Activated CD8-positive, alpha-beta memory T cell treated with anti-CD3 and anti-CD28 coated beads, Interleukin-2, amount 10 ng/mL, durations not matched to agents 7 days and 5 days (primary cell): ENCODE measurements at places on chromosomes 13 and 19. TPM values are rescaled to one million over a fixed set of nuclear protein-coding genes. Genes with fewer than 3 reads are reported as not detected.

Gene ADGRE2
- 0.50 TPM for total RNA-seq

Gene ZNF530
- 10.6 TPM for total RNA-seq

Gene BRCA2
- 25.1 TPM for total RNA-seq

Gene PPP1R37
- total RNA-seq: 18.7 TPM

Gene PSG11
- total RNA-seq: not detected

GRCh38 chr13:48235341-48236135 lies 2.5 kb downstream of the ITM2B start:
- H3K27me3 ChIP-seq: peaks cover 15% of the 10 kb centered on the region
- H3K4me1 ChIP-seq: peaks cover 40% of the 10 kb centered on the region
- H3K4me3 ChIP-seq: peak overlapping the region; percentile 69
- DNase-seq: no peak

- no peaks in the 10 kb centered on the region for H3K27me3 ChIP-seq
- no peak overlapping the region for H3K27ac ChIP-seq
- no peaks in the 10 kb centered on the region for H3K4me1 ChIP-seq
These were observed 14.9 kb downstream of the KLHL26 start for GRCh38 chr19:18651733-18652132.

- H3K4me1 ChIP-seq: no peaks in the 10 kb centered on the region
- H3K27ac ChIP-seq: no peak overlapping the region
- no peak for DNase-seq
These were observed 14.4 kb upstream of the AKAP8 start for GRCh38 chr19:15393963-15394362.

- peaks cover 6% of the 10 kb centered on the region for H3K4me1 ChIP-seq
- peaks cover 47% of the 10 kb centered on the region for H3K27me3 ChIP-seq
- no peaks in the 10 kb centered on the region for H3K36me3 ChIP-seq
- DNase-seq: no peak
These were observed 7.2 kb downstream of the ATP8A2 start for GRCh38 chr13:25379011-25379410.

DNA sequence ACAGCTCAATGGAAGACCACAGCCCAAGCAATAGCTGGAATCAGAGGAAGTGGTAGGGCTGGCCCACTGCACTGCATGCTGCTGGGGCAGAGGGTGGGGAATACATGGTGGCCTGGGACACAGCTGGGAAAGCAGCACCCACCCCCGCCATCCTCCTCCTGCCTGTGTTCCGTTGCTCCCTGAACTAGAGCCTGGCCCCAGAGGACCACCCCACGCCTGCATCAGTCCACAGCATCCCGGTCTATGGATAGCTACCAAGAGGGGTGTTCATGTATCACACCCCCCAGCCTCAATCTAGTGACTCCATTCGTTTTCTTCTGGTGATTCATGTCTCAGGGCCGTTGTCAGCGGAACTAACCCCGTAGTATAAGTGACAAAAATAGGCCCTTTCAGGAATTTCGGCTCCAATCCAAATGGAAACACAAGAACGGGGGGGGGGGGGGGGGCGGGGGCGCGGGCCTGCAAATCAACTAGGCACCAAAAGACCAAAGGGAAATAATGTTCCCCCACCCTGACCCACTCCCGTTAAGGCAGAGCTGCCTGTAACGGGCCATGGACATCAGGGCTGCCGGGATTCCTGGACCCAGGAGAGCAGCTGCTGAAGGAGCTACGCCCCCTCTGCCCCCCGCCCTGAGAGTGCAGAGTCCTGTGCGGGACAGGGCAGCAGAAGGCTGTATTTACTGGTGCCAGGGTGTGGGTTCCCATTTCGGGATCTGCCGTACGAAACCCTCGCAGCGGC lies 18.9 kb upstream of the EPHX3 start:
- H3K4me1 ChIP-seq: no peaks in the 10 kb centered on the region
- no peak for DNase-seq

DNA sequence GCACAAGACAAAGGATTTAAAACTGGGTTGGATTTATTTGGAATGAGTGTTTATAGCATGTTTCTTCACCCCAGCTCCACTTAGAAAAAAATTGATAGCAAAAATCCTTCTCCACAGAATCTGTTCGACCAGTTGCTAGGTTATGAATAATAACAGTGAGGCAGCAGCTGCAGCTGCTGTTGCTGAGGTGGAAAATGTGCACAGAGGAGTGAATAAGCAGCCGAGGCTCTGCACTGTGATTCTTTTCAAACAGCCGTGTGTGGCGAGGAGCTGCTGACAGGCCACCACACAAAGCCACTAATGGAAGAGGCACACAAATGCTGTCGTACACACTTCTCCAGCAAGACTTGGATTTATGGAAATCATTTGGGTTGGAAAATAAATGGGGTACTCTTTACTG lies 6.4 kb upstream of the RASL11A start:
- peaks cover 33% of the 10 kb centered on the region for H3K4me1 ChIP-seq
- H3K27me3 ChIP-seq: no peaks in the 10 kb centered on the region
- H3K27ac ChIP-seq: no peak overlapping the region
- H3K4me3 ChIP-seq: no peak overlapping the region
- no peak for DNase-seq
- H3K36me3 ChIP-seq: peaks cover 13% of the 10 kb centered on the region

- no peak for DNase-seq
- H3K36me3 ChIP-seq: no peaks in the 10 kb centered on the region
- peaks cover 10% of the 10 kb centered on the region for H3K4me1 ChIP-seq
- H3K4me3 ChIP-seq: no peak overlapping the region
These were observed 66.4 kb downstream of the ZAR1L start for GRCh38 chr13:32248801-32249200.

GRCh38 chr19:41341669-41342490 lies 11.8 kb downstream of the TGFB1 start:
- H3K36me3 ChIP-seq: peaks cover 63% of the 10 kb centered on the region
- DNase-seq: no peak
- H3K27me3 ChIP-seq: no peaks in the 10 kb centered on the region
- peaks cover 48% of the 10 kb centered on the region for H3K4me1 ChIP-seq

DNA sequence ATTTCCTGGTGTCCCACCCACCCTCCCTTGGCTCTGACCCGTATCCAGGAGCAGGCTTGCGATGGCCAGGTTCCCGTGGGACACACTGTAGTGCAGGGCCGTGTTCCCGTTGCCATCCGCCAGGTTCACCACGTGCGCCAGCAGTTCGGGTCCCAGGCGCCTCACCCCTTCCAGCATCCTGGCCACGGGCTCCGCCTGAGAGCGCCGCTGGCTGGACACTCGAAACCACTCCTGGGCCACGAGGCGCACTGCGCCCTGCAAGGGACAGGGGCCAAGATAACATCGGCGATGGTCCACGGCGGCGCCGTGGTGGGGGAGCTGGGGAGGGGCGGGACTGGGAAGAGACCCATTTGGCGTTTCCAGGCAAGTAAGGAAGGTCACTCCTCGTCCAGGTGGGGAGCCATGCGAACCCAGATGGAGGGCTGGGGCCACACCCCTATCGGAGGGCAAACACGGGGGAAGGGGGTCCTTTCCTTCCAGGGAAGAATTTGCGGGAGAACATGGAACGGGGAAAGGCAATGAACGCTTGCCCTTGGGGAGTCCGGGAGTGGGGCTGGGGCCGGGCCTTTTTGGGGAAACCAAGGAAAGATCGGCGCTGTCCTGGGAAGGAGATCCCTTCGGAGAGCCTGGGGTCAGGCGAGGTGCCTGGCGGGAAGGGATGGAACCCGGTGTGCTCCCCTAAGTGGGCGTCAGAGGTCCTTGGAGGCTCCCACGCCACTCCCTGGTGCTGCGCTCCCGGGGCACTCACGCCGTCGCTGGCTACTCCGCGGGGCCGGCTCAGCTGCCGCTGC lies 9.9 kb downstream of the KANK3 start:
- H3K4me3 ChIP-seq: no peak overlapping the region
- no peak for DNase-seq
- H3K27me3 ChIP-seq: peaks cover 36% of the 10 kb centered on the region

- DNase-seq: no peak
- no peak overlapping the region for H3K27ac ChIP-seq
- peaks cover 4% of the 10 kb centered on the region for H3K36me3 ChIP-seq
- no peaks in the 10 kb centered on the region for H3K27me3 ChIP-seq
- H3K4me3 ChIP-seq: no peak overlapping the region
- peaks cover 13% of the 10 kb centered on the region for H3K4me1 ChIP-seq
These were observed 56.6 kb downstream of the TUBGCP3 start for GRCh38 chr13:112531263-112531794.

GRCh38 chr19:35395382-35396199 lies 24.7 kb downstream of the GPR42 start:
- H3K36me3 ChIP-seq: no peaks in the 10 kb centered on the region
- H3K27me3 ChIP-seq: peaks cover 14% of the 10 kb centered on the region
- H3K27ac ChIP-seq: no peak overlapping the region

DNA sequence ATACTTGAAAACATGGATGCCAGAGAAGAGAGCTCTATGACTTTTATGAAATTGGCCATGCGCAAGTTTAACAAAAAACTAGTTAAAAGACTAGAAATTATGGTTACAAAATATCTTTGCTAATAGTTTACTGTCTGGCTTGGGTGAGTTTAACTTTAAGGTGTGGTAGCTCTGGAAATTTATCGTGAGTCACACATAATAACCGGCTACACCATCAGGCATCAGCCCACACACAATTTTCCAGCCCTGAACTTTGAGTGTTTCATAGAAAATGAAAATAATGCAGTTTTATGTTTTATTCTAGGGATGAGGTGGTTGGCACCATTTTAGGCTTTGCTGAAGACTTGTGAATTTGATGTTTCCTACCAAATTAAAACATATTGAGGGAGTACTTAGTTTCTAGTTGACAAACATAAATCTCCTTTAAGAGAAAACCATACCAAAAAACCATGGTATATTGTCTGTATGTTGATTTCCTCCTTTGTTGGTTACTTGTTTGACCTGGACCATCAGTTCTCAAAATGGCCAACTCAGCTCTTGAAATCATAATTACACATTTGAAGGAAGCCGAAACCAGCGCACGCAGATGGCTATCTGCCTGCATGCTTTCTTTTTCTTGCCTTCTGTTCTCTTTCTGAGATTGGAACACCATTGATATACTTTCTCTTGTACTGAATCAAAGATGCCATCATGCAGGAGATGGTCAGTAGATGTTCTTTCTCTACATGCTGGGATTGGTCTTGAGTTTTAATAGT lies 125.1 kb downstream of the AKAP11 start:
- DNase-seq: no peak
- H3K27me3 ChIP-seq: no peaks in the 10 kb centered on the region
- peaks cover 14% of the 10 kb centered on the region for H3K36me3 ChIP-seq
- H3K4me1 ChIP-seq: peaks cover 88% of the 10 kb centered on the region
- peak overlapping the region; percentile 94 for H3K27ac ChIP-seq

- H3K36me3 ChIP-seq: peaks cover 35% of the 10 kb centered on the region
- peaks cover 20% of the 10 kb centered on the region for H3K4me1 ChIP-seq
- DNase-seq: no peak
- H3K4me3 ChIP-seq: no peak overlapping the region
- no peaks in the 10 kb centered on the region for H3K27me3 ChIP-seq
These were observed 58.3 kb downstream of the DOCK9 start for GRCh38 chr13:98919566-98919965.

DNA sequence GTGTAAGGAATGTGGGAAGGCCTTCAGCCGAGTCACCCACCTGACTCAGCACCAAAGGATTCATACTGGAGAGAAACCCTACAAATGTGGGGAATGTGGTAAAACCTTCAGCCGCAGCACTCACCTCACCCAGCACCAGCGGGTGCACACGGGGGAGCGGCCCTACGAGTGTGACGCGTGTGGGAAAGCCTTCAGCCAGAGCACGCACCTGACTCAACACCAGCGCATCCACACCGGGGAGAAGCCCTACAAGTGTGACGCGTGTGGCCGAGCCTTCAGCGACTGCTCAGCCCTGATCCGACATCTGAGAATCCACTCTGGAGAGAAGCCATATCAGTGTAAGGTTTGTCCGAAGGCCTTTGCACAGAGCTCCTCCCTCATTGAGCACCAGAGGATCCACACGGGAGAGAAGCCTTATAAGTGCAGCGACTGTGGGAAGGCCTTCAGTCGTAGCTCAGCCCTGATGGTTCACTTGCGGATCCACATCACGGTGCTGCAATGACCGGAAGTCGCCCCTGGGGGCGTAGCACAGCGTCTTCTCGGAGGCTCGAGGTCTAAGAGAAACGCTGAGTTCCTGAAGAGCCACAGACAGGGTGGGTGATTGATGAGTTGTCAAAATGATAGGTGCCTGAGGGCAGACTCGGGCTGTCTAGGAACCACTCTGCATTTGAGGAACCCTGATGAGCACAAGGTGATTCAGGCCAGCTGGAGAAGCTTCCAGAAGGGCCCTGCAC lies 12.2 kb downstream of the ZSCAN22 start:
- no peak overlapping the region for H3K4me3 ChIP-seq
- peaks cover 4% of the 10 kb centered on the region for H3K4me1 ChIP-seq
- no peak for DNase-seq
- H3K36me3 ChIP-seq: peaks cover 50% of the 10 kb centered on the region

GRCh38 chr13:27258637-27259386 lies 7.5 kb downstream of the RPL21 start:
- no peaks in the 10 kb centered on the region for H3K27me3 ChIP-seq
- peak overlapping the region; percentile 29 for H3K27ac ChIP-seq
- no peak for DNase-seq
- H3K4me1 ChIP-seq: peaks cover 71% of the 10 kb centered on the region
